ENCODE measurements at places on chromosomes 1 and 21.

- no peak for DNase-seq
Measured at GRCh38 chr1:180633057-180634056, 1.5 kb downstream of the XPR1 start.

DNA sequence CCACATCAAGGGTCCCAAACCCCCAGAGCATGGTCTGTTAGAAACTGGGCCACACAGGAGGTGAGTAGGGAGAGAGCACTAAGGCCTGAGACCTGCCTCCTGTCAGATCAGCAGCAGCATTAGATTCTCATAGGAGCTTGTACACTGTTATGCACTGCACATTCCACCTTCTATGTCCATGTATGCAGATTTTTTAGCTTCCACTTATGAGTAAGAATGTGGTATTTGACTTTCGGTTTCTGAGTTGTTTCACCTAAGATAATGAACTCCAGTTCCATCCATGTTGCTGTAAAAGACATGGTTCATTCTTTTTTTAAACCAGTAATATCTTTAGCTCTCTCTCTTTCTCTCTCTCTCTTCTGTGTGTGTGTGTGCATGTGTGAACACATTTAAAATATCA is 663 bp upstream of the GBP6 start:
- DNase-seq, result no peak

- no peak for DNase-seq
Measured at GRCh38 chr1:86259390-86259789, 102.8 kb upstream of the COL24A1 start.

- DNase-seq, result no peak
Measured at GRCh38 chr1:66250075-66250474, 283.9 kb upstream of the SGIP1 start.

DNA sequence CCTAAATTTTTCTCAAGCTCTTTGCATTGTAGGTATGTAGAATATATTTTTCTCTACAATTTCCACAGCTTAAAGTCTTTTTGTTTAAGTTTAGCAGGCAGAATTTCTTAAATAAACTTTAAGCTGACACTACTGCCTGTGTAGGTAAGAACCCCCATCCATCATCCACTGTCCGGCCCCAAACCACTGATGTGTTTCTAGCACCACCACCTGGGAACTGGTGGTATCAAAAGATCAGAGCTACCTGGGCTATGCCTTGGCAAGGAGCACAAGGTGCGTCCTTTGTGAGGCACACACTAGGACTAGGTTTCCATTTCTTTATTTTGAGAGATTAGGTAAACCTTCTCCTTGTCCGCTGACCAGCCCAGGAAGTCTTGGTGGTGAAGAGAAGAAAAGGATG is 10.5 kb upstream of the LELP1 start:
- DNase-seq, result no peak

Measured in CD4-positive, alpha-beta memory T cell (primary cell).